H1 (cell line): ENCODE measurements at places on chromosomes 12 and 14. TPM values are rescaled to one million over a fixed set of nuclear protein-coding genes. Genes with fewer than 3 reads are reported as not detected.

GRCh38 chr12:53176750-53177149 is 3.8 kb upstream of the ZNF740 start:
- no peak for DNase-seq

CYP27B1 gene
- total RNA-seq: 2.3 and 3.3 TPM in 2 replicates

- no peak for DNase-seq
Observed at GRCh38 chr12:124461851-124462623, 105.4 kb downstream of the NCOR2 start.

DNA sequence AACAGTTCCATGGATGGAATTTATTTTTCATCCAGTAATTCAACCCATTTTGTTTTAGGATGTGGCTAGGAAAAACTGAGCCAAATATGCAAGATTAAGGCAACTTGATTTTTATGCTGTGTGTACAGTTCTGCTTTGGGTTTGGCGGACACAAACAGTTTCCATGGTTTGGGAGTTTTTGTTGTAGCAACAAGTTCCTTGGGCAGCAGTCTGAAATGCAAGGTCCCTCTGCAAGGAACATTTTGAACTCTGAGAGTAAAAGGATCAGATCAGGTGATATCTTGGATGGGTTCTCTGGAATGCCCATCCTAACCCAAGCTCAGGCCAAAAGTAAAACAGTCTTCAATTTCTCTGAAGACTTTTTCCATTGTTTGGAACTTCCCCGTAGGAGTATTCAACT is 161.2 kb downstream of the TMX1 start:
- DNase-seq: no peak
